Stimulated activated CD8-positive, alpha-beta memory T cell treated with anti-CD3 and anti-CD28 coated beads, Interleukin-15, amount 100 ng/mL, for 4 hours (primary cell): ENCODE measurements at places on chromosomes 13 and 19.

DNA sequence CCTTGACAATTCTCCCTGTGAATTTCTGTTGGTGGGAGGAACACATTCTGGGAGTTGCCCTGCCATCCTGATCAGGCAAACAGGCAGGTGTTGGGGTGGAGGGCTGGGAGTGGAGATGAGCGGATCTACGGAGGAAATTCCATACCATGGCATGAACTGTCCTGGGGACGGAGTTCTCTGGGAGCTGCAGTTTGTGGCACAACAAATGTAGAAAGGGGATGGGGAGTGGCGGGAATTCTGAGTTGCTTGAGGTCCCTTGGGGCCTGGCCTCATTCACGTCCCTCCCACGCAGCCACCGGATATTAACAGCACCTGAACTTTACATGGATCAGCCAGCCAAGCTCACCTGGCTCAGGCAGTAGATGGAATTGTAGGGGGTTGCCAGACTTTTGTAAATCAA, 70.0 kb downstream of the CHST8 start:
- DNase-seq, result no peak

- no peak for DNase-seq
These were observed 59.2 kb downstream of the SIPA1L3 start for GRCh38 chr19:37966211-37966661.

DNA sequence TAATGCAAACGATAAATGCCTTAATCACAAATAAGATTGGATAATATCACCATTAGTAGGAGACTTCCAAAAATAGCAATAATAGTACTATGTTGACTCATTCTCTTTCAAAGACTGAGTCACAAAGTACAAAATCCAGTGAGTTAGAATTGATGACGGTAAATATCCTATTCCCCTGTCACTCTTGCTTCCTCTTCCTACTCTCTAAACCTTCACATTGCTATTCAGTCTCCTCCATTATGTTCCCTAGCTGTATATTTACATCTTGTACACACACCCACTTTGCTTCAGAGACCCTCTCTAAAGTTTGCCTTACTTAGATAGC, 26.3 kb upstream of the INTS6 start:
- no peak for DNase-seq

DNA sequence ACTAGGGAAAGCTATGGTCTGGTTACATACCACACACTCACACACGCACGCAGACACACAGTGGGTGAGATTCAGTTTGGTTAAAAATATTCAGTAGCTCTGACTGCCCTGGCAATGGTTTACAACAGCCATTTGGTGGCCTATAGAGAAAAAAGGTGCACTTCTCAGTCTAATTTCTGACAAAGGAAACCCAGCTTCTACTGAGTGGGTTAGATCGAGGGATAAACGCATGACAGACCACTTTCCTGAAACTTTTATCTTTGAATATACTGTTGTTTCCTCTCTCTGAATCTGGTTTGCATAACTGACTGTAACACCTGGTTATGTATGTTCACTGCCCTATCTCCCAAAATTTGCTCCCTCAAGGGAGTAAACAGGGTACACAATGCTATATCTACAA, 2.5 kb downstream of the LIG4 start:
- DNase-seq, result no peak
